Ovary (tissue), 10 donors: ENCODE measurements at places on chromosomes 7 and 10. TPM values are rescaled to one million over a fixed set of nuclear protein-coding genes. Genes with fewer than 3 reads are reported as not detected.

Gene AGR3
- total RNA-seq, result 2.1 TPM

- DNase-seq, result no peak
Measured at GRCh38 chr10:7546385-7546967, 120.3 kb downstream of the ITIH5 start.

Gene DNAH11
- 2.6 TPM for total RNA-seq

- DNase-seq, result no peak
Measured at GRCh38 chr7:8625612-8626011, 192.2 kb downstream of the NXPH1 start.

Gene GSTO2
- 17.0 TPM for total RNA-seq

Gene ACSM6
- 0.13 TPM for total RNA-seq

Gene CTNNA3
- 6.3 TPM for total RNA-seq

DNA sequence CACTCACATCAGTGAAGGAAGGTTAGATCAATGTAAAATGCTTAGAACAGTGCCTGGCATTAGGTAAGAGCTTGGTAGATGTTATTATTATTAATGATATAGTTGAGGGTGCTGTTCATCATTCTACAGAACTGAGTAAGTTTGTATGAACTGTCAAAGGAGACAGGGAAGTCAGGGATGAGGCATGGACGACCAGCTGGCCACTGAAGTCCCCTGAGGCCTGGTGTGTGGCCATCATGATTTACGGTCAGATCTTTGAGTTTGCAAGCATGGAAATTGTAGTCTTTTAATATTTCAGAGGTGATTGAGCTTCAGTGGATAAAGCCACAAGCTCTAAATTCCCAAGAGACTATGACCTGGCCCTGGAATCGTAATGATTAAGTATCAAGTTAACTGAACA, 6.9 kb downstream of the ARMC3 start:
- no peak for DNase-seq

- DNase-seq, result no peak
Measured at GRCh38 chr7:34128762-34129161, 223.4 kb downstream of the BMPER start.

DNA sequence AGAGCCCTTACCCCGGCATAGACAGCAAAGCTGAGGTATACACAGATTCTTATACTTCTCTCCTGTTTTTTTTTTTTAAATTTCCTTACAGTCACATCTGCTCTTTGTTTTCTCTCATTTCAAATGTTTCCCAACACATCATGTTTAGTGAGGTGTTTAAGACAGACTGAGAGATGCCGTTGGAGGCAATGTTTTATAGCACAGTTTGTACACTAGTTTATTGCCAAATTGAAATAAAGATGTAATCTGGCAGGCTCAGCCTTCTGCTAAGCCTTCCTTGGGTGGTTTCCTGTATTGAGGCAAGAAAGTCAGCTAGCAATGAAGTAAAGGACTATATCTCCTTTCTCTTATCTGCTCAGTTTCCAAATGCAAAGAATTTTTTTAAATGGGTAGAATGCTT, 393.4 kb downstream of the SORCS1 start:
- no peak for DNase-seq

Gene LIPF
- total RNA-seq, result not detected

Gene MYL10
- not detected for total RNA-seq

DNA sequence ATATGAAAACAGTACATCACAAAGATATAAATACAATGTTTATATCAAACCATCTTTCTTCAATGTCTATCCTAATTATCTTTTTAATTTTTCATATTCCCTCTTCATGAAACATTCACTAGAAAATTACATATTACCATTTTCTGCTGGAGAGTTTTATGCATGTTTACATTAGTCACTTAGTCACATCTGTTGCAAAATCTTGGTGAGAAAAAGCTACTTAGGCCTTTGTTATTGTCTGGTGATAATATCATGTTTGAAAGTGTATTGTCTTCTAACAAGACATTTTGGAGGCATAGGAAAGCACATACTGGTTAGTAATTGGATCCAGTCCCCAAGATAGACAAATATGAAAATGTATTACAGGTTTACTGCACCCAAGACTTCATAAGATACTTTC, 163.6 kb downstream of the GNAI1 start:
- DNase-seq, result no peak

DNA sequence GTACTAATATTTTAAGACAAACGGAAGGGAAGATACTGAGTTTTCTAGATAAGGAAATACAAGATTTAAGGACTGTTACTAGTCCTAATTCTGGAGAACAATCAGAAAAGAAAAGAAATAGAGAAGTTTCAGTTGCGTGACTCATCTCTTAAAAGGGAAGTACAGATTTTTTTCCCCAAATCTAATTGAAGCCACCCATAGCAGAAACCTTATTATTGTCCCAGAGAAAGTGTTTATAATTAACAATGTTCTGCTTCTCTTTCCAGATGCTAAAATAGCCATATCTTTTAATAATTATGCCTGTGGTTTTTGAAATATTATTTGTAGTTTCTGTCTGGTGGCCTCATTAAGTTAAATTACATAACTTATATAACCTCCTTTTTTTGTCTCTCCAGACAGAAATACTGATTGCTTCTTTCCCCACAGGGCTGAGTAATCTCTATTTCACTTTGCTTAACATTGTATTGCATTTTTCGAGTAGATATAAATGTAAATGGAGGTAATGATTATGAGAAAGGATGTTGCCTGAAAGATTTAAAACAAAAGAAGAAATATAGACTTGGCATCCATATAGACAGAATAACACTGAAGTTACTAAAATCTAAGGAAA, 240.7 kb upstream of the MBL2 start:
- DNase-seq, result no peak

DNA sequence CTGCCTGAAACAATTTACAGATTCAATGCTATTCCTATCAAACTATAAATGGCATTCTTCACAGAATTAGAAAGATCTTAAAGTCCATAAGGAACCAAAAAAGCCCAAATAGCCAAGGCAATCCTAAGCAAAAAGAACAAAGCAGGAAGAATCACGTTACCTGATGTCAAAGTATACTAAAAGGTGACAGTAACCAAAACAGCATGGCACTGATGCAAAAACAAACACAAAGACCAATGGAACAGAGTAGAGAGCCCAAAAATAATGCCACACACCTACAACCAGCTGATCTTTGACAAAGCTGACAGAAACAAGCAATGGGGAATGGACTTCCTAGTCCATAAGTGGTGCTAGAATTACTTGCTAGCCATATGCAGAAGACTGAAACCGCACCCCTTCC, 166.0 kb downstream of the KMT2E start:
- DNase-seq, result no peak

Gene FAM25A
- total RNA-seq, result not detected

GRCh38 chr7:45670227-45670626, 96.1 kb downstream of the ADCY1 start:
- no peak for DNase-seq

DNA sequence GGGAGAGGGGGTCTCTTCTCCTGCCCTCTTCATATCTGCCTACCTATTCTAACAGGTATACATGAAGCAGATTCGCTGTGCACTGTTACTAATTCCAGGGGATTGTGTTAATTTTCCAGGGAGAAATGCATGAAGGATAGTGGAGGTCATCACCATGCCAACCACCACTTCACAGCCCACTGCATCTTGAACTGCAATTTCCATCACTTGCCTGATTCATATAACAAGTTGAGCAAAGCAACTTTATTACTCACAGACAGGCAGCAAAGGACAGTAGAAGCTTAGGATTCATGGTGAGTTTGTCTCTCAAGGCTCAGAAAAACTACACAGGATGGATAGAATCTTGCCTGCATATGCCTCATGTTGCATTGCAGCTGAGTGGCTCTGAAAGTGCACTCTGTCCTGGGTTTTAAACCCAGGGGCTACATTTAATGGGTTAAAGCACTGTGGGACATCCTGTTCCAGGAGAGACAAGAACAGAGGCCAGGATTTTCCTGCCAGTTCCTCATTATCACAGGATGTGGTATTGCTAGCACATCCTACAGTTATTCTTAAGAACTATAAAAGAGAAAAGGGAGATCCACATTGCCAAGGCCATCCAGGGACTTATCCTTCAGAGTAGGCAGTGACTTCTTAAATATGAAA, 136.9 kb upstream of the PRSS1 start:
- no peak for DNase-seq

GRCh38 chr7:18866359-18867036, 250.9 kb downstream of the TWIST1 start:
- no peak for DNase-seq

Gene LEP
- 0.15 TPM for total RNA-seq

DNA sequence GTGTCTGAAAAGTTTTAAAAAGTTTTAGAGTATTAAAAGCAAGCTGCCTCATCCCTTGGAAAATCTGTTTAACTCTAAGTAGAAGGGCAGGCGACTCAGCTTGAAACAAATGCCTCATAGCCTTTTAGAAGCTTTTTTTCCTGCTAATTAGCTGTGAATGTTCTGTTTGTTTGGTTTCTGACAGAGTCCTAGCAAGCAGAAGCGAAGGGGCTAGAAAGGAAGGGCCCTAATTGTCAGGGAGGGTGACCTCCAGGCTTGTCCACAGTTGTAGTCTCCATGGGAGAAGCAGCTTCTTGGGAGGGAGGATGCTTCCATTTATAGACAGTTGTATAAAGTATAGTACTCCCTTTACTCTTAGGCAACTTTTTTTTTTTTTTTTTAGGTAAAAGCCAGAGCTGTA, 90.9 kb downstream of the DNAJC1 start:
- no peak for DNase-seq

Gene MBL2
- total RNA-seq, result not detected

- no peak for DNase-seq
Measured at GRCh38 chr7:71860572-71860971, 551.6 kb downstream of the CALN1 start.

DNA sequence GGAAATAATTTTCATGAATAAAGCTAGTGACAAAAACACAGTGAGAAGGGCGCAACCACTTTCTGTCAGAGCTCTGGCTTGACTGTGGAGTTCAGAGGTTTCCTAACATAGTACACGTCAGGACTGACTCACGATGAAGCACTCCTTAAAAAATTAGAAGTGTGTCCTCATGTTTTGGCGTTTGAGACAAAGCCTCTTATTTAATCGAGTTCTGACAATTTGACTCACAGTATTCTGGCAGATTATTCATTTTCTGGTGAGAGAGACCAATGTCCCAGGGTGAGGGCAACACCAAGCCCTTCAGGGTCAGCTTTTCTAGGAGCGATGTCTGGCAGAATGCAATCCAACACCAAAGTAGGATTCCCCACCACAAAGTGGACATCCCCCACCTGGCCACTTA, 108.7 kb downstream of the DIP2C start:
- no peak for DNase-seq

DNA sequence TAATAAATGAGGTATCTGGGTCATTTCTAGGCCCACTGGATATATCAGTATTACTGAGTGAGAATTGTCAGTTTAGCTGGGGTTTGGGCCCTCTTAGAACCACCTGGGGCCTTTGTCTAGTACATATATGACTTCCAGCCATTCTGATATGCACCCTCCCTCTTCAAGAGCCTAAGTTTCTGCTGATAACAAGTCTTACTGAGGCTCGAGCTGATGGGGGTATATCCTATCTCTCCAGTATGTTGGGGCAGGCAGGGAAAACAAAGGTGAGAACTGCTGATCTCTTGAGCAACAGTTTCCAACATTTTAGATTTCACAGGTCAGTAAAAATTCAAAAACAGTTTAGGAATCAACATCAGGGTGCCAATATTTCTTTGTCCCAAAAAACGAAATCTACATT, 10.8 kb upstream of the ZNRF2 start:
- no peak for DNase-seq

DNA sequence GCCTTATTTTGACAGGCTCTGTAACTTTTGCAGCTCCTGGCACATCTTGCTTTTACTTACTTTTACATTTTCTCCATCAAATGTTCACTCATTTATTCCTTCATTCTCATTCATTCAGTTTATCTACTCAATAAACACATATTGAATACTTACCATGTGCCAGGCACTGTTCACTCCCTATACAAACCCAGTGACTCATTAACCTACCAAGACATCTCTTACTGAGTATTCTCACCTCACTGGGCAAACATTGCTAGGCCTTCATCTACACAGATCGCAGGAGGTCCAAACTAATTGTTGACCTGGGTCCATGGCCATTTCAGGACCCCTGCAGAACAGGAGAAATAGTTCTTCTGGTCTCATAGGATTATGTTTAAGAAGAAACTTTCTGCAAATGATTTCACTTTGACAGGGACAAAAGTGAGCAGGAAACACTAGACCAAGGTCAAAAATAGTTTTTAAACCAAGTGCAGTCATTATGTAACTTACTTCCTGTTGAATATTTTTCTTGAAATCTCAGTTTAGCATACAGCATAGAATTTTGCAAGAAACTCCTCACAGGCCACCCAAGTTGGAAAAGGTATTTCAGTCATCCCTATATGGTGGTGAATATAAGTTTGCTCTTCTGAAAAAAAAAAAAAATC, 17.6 kb downstream of the SLC26A4 start:
- no peak for DNase-seq

DNA sequence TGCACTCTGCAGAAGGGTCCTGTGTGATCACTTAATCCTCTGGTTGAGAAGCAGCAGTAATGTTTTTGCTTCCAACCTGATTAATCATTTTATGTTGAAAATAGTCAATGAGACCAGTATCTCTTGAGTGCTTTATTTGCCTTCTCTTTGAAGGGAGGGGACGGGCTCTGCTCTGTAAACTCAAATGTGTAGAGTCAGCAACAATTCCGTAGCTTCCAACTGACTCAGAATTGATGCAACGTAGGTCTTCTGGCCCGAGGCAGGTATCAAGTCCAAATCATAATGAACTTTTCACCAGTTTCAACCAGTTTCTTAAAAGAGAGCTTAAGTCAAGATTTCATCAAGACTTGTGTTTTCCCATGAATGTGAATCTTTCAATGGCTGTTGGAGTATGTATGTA, 26.3 kb downstream of the GUSB start:
- DNase-seq, result no peak

GRCh38 chr7:38889079-38889478, 19.9 kb downstream of the VPS41 start:
- no peak for DNase-seq

GRCh38 chr7:111138193-111138569, 47.3 kb downstream of the LRRN3 start:
- peak; percentile 24 for DNase-seq
